GM13977 (cell line): ENCODE measurements at places on chromosomes 2 and 18.

DNA sequence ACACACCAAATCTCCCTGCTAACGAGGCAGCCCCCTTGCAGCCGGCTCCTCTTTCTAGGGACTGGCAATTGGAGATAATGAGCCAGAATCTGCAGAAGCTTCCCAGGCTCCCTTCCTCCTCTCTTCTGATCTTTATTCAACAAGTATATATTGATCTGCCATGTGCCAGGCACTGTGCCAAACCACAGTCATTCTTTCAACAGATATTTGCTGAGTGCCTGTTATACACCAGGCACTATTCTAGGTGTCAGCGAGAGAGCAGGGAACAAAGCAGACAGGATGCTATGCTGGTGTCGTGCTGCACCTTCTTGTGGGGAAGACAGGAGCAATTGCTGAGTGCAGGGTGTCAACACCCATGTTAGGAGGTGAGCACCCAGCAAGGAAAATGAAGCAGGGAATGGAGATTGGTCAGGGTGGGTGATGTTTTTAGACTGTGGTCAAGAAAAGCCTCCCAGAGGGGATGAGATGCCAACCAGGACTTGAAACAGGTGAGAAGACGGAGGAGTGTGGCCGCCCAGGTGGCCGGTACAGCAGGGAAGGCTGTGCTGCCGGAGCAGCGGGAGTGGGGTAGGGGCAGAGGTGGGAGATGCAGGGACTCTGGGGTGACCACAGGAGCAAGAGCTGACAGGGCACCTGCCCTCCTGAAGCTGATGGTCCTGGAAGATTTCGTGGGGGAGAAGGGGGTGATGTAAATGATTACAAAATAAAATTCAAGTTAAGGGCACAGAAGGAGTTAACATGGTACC, 307.6 kb upstream of the RAB12 start:
- DNase-seq = no peak

GRCh38 chr18:79805926-79806487, 8.3 kb downstream of the KCNG2 start:
- no peak for DNase-seq

- DNase-seq = no peak
Measured at GRCh38 chr2:40367032-40367431, 84.9 kb downstream of the SLC8A1 start.

- peak; percentile 36 for DNase-seq
Measured at GRCh38 chr2:85537600-85538506, 1.1 kb upstream of the MAT2A start.

- no peak for DNase-seq
Measured at GRCh38 chr2:150909613-150910012, 352.1 kb downstream of the RBM43 start.

DNA sequence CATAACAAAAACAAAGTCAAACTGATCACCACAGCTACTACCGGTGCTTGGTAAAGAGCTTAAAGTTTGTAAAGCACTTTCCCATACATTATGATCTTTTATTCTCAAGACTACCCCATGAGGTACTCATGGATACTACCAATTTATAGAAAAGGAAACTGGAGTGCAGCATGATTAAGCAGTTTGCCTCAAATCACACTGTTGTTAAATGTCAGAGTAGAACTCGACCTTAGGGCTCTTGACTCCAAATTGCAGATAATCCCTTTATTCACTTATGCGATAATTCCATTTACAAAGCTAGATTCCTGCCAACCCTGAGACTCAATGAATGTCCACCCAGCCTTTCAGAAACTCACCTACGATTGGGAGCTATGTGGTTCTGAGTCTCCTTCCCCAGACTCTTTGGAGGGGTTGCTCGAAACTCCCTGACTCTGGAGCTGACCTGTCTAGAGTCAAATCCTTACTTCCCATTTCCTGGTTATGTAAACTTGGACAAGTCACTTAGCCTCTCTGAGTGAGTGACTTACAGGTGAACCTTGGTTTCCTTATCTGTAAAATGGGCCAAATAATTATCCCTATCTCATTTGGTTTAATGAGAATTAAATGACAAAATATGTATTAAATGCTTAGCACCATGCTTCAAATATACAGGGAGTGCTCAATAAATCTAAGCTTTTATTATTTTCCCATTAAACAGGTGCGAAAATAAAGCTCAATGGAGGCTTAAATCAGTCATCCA, 47.4 kb downstream of the PSD4 start:
- no peak for DNase-seq

DNA sequence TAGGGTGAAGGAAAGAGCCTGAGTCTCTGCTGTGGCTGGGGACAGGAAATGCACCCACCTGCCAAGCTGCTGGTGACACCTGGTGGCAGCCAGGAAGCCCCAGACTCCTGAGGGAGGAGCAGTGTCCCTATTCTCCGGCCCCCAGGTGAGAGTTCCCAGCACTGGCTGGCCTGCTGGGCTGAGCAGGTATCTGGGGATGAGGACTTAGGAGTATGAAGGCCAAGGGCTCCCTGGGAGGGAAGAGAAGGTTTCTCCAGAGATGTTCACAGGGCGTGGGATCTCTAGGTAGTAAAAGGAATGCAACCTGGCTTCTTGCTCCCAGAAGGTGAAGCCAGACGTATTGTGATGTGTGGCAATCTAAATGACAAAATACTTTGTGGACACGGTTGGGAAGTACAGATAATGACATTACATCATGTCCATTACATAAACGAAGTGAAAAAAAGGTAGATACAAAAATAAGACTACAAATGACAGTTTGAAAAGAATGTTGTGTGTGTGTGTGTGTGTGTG, 75.8 kb upstream of the SLC1A4 start:
- DNase-seq = no peak

GRCh38 chr2:36389091-36389564, 33.5 kb downstream of the CRIM1 start:
- DNase-seq = no peak
